ENCODE measurements at places on chromosomes 3 and 15. TPM values are rescaled to one million over a fixed set of nuclear protein-coding genes. Genes with fewer than 3 reads are reported as not detected.

DNA sequence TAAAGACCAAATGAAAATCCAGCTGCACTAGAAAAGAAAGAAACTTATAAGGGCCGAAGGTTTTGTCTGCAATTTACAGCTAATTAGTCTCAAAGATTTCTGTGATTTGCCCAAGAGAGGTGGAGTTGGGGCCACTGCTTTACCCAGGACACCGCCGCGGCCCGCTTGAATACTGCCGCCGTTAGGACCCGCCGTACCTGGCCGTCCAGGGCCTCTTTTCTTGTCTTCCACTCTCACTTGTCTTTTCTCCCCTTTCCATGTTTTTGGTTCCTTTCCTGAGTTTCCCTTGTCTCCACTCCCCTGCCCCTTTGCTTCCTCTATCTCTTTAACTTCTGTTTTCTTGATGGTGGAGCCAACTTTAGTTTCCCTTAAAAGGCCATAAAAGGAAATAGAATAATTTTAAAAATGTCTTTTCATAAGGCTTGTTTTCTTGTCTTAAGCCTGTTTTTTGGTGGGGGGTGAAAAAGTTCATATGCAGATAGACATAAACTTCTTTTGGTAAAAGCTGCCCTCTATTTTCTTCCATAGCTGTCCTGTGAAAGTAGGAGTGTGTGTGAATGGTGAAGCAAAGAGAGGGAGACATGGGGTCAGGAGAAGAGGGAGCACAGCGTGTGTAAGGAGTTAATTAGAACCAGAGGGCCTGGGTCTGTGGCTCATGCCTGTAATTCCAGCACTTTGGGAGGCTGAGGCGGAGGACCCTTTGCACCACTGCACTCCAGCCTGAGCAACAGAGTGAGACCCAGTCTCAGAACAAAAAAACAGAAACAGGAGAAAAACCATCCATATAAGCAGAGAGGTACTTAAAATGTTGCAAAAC lies 16.0 kb upstream of the CCNL1 start:
- H3K4me1 ChIP-seq: peaks cover 25% of the 10 kb centered on the region
- no peaks in the 10 kb centered on the region for H3K27me3 ChIP-seq
- H3K27ac ChIP-seq: peak overlapping the region; percentile 95
- H3K36me3 ChIP-seq: peaks cover 40% of the 10 kb centered on the region

GRCh38 chr15:57451555-57451954 lies 75.2 kb downstream of the CGNL1 start:
- no peak overlapping the region for H3K27ac ChIP-seq
- no peaks in the 10 kb centered on the region for H3K36me3 ChIP-seq
- DNase-seq: no peak
- no peaks in the 10 kb centered on the region for H3K4me1 ChIP-seq
- peaks cover 24% of the 10 kb centered on the region for H3K27me3 ChIP-seq
- H3K4me3 ChIP-seq: no peak overlapping the region

DNA sequence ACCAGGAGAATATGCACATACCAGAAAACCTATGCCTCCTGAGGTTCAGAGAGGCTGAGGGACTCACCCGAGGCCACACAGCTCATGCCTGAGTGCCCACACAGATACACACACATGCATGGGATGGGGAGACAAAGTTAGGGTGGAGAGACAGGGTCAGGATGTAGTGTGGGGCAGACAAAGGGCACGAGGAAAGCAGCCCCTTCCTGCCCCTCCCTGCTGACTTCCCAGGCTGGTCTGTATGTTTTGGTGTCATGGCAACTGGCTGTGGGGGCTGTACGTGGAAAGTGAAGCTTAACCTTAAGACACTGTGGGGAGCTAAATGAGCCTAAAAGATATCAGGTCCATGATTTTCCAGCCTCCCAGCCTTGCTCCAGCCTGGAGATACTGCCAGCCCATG lies 57.8 kb downstream of the EPHB3 start:
- no peaks in the 10 kb centered on the region for H3K27me3 ChIP-seq
- H3K4me1 ChIP-seq: peaks cover 13% of the 10 kb centered on the region
- no peak overlapping the region for H3K4me3 ChIP-seq
- DNase-seq: no peak

DNA sequence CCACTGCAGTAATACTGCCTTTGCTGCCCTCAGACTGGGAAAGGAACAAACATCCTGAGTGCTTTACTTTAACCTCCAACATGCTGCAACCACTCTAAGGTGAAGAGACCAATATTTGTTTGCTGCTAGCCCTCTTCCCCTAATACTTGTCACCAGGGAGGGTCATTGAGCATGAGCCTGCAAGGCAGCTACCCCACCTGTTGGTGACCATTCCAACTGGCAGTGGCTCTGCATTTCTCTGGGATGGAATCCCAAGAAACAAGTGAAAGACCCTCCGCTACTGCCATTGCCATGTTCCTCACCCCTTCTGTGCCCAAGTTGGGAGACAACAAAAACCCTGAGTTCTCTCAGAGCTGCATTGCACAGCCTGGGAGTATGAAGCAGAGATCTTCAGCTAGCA lies 462.7 kb downstream of the ZBBX start:
- no peaks in the 10 kb centered on the region for H3K27me3 ChIP-seq
- no peaks in the 10 kb centered on the region for H3K36me3 ChIP-seq
- DNase-seq: no peak
- no peaks in the 10 kb centered on the region for H3K4me1 ChIP-seq
- H3K4me3 ChIP-seq: no peak overlapping the region

- peaks cover 7% of the 10 kb centered on the region for H3K27me3 ChIP-seq
- H3K4me3 ChIP-seq: no peak overlapping the region
- H3K4me1 ChIP-seq: peaks cover 15% of the 10 kb centered on the region
- H3K36me3 ChIP-seq: no peaks in the 10 kb centered on the region
Observed at GRCh38 chr3:12423918-12424630, 60.2 kb upstream of the TSEN2 start.

DNA sequence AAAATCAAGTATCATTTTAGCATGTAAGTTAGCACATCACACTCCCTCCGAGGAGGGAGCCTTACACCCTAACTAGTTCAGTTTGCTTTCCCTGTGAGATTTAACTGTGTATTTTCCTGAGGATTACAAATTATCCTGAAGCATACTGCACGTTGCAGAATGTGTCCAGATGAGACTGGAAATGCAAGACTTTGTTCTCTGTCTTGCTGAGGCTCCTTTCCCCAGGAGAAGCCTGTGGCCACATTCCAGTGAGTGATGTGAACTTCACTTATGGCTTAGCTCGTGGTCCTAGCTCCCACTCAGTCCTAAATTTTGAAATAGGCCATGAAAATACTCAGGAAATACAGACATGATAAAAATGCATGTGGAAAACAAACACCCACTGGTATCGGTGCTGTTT lies 23.7 kb downstream of the PDZRN3 start:
- H3K36me3 ChIP-seq: no peaks in the 10 kb centered on the region
- H3K27me3 ChIP-seq: no peaks in the 10 kb centered on the region
- no peak overlapping the region for H3K27ac ChIP-seq
- no peak overlapping the region for H3K4me3 ChIP-seq
- H3K4me1 ChIP-seq: no peaks in the 10 kb centered on the region

DNA sequence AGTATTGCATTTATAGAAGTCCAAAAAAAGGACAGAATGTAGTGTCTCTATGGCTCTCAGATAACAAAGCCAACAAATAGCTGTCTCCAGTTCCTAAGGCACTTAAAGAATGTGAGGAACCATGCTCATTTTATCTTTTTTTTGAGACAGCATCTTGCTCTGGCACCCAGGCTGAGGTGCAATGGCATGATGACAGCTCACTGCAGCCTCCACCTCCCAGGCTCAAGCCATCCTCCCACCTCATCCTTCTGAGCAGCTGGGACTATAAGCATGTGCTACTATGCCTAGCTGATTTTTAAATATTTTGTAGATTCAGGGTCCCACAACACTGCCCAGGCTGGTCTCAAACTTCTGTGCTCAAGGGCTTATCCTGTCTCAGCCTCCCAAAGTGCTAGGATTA lies 16.1 kb downstream of the ISY1 start:
- H3K36me3 ChIP-seq: peaks cover 10% of the 10 kb centered on the region
- no peaks in the 10 kb centered on the region for H3K27me3 ChIP-seq
- H3K27ac ChIP-seq: no peak overlapping the region

DNA sequence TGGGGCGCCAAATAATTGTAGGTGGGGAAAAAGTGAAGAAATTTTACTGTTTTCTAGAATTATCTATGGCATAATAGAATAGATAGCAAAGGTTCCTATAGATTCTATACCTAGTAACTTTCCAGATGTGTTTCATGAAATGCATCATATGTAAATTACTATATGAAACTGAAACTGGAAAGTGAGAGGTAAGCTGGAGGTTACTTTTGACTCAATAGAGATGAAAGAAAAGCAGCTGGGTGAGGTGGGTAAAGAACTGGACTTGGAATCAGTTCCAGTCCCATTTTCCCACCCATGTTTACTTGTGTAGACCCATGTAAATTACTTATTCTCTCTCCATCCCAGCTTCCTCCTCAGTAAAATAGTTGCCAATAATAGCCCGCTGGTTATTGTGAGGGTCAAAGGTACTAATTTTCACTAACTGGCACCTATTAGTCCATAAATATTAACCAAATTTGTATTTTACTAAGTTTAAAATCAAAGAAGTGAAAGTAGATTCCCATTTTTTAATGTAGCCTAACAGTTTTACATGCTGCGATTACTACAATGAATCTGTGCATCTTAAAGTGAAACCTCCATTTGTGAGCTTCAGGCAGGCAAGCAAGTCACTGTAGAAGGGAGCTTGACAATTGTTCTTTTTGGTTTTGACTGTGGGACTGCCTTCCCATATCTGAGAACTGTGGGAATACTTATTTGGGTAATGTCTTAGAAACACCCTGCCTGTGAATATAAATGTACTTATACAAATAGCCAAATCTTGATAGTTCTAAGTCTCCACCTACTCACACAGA lies 312.1 kb downstream of the SLC9A9 start:
- DNase-seq: no peak
- no peaks in the 10 kb centered on the region for H3K36me3 ChIP-seq
- H3K4me1 ChIP-seq: peaks cover 21% of the 10 kb centered on the region
- H3K27me3 ChIP-seq: no peaks in the 10 kb centered on the region

DNA sequence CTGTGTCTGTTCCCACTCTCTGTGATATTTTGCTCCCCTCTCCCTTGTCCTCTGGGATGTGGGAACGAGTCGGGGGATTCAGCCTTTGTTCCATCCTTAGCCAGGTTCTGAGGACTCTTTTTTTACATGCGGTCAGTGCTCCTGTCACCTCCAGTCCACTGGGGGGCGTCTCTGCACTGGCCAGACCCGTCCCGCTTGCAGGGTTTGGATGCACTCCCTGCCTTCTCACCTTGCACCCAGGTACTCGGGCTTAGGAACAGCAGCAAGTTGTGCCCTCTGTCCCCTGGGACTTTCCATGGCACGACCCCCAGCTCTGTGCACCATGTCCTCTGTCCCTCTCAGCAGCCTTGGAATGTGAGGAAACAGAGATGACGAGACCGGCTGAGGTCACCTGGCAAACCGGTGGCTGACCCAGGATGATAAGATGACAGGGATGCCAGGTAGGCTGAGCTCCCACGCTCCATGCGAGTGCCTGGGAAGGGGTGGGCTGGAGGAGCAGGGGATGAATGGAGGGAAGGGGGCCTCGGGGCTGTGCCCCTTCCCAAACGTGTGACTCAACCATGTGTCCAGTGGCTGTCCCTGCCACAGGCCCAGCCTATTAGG lies 27.3 kb upstream of the FGD5 start:
- H3K27me3 ChIP-seq: peaks cover 9% of the 10 kb centered on the region
- H3K36me3 ChIP-seq: no peaks in the 10 kb centered on the region
- H3K4me1 ChIP-seq: no peaks in the 10 kb centered on the region

GRCh38 chr3:152323834-152324233 lies 55.1 kb downstream of the MBNL1 start:
- peaks cover 21% of the 10 kb centered on the region for H3K36me3 ChIP-seq
- H3K4me3 ChIP-seq: peak overlapping the region; percentile 23
- DNase-seq: no peak
- peaks cover 78% of the 10 kb centered on the region for H3K4me1 ChIP-seq
- no peaks in the 10 kb centered on the region for H3K27me3 ChIP-seq
- peak overlapping the region; percentile 66 for H3K27ac ChIP-seq

GRCh38 chr3:40387001-40387894 lies at the start of gene ENTPD3:
Gene ENTPD3, plus strand, starts transcription at chr3:40387184. Its CDS starts 874 bp downstream, at chr3:40388058.
- H3K27ac ChIP-seq: no peak within 1 kb of the TSS
- peaks cover 5% of the 10 kb centered on the region for H3K4me1 ChIP-seq
- H3K4me3 ChIP-seq: peak within 1 kb of the TSS; percentile 62

DNA sequence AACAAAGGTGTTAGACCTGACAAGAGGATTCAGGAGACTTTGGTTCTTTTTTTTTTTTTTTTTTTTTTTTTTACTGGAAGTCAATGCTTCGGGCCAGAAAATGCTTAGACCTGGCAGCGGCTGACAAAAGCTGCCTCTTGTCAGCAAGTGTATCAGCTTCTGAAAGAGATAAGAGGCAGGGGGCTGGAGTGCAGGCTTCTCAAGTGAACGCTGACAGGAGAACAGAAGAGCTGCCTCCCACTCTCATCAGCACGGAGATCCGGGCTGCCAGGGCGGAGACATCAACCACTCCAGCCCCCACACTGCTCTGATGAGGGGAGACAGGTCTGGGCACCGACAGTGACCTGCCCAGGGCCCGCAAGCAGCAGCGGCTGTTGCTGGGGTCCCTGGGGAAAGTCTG lies 9.4 kb upstream of the SCN5A start:
- no peak overlapping the region for H3K4me3 ChIP-seq
- H3K36me3 ChIP-seq: no peaks in the 10 kb centered on the region
- no peak overlapping the region for H3K27ac ChIP-seq
- no peak for DNase-seq
- H3K4me1 ChIP-seq: peaks cover 5% of the 10 kb centered on the region
- H3K27me3 ChIP-seq: peaks cover 28% of the 10 kb centered on the region

DNA sequence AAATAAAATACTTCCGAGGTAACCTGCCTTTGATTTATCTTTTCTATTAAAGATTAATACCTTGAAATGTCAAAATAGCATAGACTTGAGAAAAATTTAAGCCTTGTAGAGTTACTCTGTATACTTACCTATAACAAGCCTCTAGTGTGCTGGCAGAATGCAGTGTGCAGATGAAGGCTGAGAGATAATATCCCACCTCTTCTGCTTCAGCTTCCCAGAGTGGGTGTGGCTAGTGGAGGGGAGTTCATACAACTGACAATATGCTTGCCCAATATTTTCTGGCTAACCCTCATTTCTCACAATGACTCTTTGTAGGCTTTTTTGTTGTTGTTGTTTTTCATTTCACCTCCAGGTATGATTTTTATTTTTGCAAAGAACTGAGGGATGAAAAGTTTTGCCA lies 15.7 kb upstream of the ZBTB20 start:
- peaks cover 25% of the 10 kb centered on the region for H3K4me1 ChIP-seq
- no peak overlapping the region for H3K27ac ChIP-seq
- no peak for DNase-seq
- no peaks in the 10 kb centered on the region for H3K27me3 ChIP-seq
- H3K36me3 ChIP-seq: peaks cover 2% of the 10 kb centered on the region

Gene KLHL40
- total RNA-seq: not detected

Gene ADAMTS17
- total RNA-seq: 1.0 TPM

Gene KIF23
- total RNA-seq: 73.1 TPM

Gene NANOGP8
- total RNA-seq: not detected

Gene TMEM207
- total RNA-seq: not detected
